Fibroblast of villous mesenchyme (primary cell): ENCODE measurements at places on chromosomes 6 and 20.

- DNase-seq: no peak
These were observed 2.8 kb downstream of the TBPL1 start for GRCh38 chr6:133955582-133956415.

- no peak for DNase-seq
These were observed 154.8 kb downstream of the PDSS2 start for GRCh38 chr6:107304421-107305025.

DNA sequence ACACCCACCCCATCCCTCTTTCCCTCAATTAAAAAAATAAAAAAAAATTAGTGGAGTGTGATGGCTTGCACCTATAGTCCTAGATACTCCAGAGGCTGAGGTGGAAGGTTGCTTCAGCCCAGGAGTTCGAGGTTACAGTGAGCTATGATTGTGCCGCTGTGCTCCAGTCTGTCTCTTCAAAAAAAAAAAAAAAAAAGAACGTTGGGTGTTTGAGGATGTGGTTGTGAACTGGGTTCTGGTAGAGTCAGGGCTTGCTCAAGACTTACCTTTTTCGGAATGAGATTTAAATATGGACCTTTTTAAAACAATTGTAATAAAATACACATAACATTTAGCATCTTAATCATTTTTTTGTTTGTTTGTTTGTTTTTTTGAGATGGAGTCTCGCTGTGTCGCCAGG is 211.9 kb downstream of the OR2B2 start:
- no peak for DNase-seq

DNA sequence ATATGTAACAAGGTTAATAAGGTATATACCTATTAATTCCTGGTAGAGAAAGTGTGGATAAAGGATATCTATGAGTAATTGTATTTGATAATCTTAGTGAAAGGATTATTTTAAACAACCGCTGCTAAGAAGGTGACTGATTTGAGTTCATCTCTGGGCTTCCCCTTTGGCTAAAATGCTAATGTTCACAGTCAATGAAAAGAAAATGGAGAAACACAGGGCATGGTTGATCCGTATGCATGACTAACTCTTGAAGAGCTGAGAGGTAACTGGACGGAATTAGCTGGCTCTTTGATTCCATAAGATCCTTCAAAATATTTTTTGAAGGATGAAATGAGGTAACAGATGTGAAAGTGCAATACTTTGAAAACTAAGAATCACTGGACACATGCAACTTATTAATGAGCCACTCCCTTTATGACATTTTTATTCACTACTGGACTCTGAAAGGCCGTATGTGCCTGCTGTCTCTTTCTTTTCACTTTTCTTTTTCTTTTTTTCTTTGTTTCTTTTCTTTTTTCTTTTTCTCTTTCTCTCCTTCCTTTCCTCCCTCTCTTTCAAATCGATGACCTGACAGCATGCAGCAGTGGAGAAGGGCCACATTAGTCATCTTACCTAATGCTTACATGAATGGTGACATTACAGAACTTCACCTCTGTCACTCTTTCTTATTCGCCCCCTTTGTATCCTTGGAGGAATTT is 464.6 kb downstream of the CDKAL1 start:
- no peak for DNase-seq
